ENCODE measurements at places on chromosomes 5 and 9.

GRCh38 chr5:60505373-60506171 is 194.4 kb downstream of the DEPDC1B start:
- DNase-seq = no peak

DNA sequence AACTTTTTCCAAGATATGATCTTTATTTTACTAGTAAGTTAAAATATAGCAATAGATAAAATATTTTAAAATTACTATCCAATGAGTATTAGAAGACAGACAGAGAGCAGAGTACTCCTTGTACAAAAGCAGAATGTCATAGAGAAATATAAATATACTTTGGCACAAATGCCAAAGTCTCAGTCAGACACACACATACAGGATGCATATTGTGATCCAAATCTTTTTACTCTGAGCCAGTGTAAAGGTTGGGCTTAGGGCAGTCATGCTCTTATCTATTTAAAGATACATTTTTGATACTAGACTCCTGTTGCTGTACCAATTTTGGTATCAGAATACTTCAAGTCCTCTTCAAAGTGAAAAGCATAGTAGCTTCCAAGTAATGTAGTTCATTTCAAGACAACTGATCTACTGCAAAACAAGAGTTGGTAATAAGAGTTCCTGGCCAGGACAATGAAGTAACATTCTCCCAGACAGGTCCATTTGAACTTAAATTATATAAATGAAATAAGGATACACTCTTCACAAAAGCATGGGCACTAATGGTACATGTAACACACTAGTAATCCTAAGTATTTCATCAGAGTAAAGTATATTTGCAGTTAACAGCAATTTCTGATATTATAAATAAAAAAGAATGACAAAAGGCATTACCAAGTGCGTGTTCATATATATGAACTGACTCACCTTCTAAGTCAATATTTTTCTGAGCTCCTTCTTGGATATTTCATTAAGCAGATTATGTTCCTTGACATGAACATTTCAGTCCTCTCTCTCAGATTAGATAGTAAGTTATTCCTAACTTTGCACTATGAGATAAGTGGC is 10.5 kb downstream of the PFDN1 start:
- no peak for DNase-seq

DNA sequence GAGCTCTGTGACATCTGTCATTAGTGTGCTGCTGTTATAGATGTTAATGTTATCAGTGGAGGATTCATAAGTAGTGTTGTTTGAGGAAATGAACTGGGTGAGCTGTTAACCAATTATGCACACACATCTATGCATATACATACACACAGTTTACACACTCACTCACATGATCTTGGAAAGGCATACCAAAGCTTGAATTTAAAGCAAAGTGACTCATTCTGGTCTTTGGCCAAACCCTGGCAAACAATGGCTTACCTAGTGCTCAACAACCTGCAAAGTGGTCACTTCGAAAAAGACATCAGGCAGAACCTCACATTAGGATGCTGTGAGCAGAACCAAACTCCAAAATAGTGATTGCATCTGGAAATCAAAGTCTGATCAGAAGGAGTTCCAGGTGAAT is 1037.3 kb upstream of the CDH6 start:
- no peak for DNase-seq

DNA sequence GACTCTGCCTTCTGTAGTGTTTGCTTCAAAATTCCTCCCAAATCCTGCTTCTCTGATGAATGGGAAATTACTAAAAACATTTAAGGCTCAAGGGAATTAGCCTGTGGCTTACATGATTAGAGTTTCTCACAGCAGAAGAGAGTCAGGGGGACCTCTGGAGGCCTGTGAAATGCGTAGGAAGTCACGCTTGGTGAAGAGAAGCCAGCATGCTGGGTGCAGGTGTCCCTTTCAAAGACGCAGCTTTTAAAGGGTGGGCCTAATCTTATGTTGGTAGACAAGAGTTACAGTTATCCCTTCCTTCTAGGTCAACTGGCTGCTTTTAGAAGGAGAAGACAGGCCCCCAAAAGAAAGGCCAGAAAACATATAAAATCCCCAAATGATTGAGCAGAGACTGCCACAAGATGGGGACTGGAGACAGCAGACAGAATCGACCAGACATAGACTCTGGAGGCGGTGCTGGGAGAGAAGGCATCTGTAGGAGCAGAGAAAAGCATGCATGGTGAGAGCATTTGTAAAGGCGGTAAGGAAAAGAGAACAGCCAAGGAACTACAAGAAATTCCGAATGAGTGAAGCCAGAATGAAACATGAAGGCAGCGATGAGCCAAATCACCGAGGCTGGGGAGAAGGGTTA is 42.3 kb downstream of the B4GALT1 start:
- no peak for DNase-seq

DNA sequence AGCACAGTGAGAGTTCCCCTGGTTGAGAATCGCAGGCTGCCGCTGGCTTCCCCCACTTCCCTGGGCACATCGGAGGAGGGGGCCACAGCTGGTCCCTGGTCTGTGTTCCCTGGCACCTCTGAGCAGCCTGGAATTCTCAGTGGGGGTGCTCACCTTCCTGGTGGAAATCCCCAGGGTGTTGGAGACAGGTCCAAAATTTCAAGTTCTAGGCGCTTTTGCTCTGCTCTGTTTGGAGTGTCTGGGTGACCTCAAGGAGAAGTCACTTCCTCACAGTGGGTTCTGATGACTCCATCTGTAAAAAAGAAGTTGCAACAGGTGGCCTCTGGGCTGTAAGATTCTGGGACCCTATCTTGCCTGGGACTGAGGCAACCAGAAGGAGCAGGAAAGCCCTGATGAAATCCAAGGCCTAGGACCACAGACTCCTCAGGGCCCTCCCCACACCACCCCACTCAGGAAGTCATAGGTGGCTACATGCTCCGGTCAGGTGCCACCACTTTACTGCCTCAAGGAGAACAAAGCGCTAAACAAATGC is at the start of gene TRAF1:
Gene TRAF1, minus strand, starts transcription at position 400 of the 532 bp plus-strand sequence. CDS start 721 bp downstream, outside the sequence.
- peak; percentile 52 for DNase-seq

- no peak for DNase-seq
Measured at GRCh38 chr5:50767588-50767987, 101.2 kb downstream of the PARP8 start.

DNA sequence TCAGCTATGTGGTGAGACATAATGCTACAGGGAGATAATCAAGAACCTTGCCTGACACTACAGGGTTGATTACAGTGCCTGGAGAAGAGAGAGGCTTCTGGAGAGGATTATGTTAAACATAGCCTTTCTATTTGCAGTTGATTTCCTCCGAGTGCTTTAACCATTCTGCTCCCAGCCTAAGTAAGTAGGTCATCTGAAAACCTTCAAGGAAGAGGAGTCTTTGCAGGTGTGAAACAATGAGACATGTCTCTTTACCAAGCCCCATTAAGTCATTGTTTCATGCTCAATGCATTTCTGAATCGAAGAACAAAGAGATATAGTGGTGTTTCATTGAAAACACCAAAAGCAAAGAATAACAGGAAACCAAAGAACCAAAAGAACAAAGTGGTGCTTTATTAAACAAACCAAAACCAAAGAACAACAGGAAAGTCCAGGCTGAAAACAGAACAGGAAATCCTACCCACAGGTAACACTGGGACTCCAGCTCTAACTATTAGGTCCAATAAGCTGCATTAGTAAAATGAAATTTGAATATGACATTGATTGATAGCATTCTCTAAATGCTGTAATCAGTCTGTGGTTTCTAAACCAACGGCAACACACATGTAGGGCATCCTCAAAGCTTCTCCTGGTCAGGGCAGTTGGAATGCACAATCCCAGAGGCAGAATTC is 113.3 kb upstream of the SPATA31D4 start:
- DNase-seq = no peak

- no peak for DNase-seq
Measured at GRCh38 chr5:84260140-84260539, 124.5 kb downstream of the EDIL3 start.

GRCh38 chr5:133754575-133755169 is 142.3 kb upstream of the FSTL4 start:
- no peak for DNase-seq

- DNase-seq = no peak
Measured at GRCh38 chr9:21615018-21615417, 132.9 kb upstream of the IFNE start.

DNA sequence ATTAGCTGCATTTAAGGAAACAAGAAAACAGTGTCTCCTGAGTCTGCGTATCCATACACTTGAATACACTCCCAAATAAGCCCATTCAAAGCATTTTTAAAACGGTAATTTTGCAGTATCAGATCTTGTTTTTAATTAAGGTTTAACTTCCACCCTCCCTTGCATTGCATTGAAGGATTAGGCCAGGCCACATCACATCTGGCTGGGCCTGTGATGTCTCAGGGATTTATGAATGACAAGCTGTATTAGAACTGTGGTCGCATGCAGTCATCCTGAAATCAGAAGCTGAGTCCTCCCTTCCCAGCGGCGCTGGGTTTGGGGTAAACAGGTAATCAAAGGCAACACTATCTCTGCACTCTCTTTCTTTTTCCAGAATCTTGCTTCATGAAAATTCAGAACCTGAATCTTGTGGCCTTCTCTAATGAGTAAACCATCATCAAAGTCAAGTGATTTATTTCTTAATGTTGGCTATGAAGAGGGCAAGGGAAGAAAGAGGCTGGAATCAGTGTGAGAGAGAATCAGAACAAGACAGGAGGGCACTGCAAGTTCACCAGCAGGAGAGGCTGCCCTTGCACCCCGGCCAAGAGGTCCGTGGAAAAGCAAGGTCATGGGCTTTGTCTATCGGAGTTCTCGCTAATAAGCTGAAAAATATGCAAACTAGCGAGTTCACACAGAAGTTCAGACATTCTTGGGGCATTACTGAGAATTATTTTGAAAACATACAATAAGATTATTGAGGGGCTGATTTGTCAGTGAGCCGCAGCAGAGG is 80.0 kb upstream of the ZSWIM6 start:
- no peak for DNase-seq

DNA sequence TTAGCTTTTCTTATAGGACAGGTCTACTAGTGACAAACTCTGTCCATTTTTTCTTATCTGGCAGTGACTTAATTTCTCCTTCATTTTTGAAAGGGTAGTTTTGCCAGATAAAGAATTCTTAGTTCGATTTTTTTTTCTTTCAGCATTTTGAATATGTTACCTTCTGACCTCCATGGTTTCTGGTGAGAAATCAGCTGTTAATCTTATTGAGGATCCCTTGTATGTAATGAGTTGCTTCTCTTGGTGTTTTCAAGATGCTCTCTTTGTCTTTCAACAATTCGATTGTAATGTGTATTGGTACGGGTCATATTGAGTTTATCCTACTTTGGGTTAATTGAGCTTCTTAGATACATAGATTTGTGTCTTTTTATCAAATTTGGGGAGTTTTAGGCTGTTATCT is 12.5 kb downstream of the PAIP2 start:
- DNase-seq = no peak

DNA sequence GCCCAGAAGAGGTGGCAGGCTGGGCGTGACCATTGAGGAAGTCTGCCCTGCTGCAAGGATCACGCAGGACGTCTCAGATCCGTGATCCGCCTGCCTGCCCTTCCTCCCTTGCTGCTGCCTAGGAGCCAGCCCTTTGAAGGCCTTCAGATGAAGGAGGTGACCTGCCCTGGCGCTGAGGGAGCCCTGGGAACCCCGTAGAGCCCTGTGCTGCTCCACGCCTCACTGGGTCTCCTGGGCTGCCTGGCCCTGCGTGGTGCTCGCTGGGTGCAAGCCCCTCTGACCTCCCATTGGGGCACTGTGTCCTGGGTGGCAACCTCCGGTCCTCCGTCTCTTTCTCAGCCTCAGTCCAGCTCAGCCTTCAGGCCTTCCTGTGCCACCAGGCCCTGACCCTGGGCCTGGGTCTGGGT is 295.3 kb upstream of the IRX4 start:
- no peak for DNase-seq

DNA sequence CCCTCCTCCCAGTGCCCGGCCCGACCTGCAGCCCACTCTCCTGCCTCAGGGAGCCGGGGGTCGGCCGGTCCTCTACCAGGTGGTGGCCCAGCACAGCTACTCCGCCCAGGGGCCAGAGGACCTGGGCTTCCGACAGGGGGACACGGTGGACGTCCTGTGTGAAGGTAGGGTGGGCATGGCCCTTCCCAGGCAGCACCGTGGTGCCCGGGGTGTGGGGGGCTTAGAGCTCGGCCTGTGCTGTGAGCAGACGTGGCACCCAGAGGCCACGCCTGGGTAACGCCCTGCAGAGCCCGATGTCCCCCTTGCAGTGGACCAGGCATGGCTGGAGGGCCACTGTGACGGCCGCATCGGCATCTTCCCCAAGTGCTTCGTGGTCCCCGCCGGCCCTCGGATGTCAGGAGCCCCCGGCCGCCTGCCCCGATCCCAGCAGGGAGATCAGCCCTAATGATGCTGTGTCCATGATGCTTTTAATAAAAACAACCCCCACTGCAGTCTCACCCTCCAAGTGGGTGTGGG is 7.2 kb downstream of the ENTPD8 start:
- no peak for DNase-seq

DNA sequence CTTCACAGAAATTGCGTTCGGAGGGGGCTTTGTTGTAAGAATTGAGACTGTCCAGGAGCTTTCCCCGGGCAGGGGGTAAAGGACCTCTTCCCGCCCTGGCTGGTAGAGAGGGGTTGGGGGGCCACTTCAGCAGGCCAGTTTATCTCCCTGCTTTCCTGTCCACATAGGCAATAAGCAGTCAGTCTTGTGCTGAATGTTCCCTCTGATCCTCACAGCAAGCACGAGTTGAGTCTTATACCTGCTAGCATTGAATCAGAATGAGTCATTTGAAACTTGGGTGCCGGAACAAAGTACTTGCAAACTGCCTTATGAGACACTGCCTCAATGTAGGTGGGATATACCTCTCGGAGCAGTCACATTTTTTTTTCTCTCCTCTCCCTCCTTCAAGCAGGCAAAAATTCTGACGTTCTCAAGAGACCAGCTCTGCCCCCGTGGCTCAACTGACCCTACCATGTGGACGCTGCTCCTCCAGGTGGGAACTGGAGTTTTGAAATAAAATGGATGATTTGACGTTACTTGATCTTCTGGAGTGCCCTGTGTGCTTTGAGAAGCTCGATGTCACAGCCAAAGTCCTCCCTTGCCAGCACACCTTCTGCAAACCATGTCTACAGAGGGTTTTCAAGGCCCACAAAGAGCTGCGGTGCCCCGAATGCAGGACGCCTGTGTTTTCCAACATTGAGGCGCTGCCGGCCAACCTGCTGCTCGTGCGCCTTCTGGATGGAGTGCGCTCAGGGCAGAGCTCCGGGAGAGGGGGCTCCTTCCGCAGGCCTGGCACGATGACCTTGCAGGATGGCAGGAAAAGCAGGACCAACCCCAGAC is 1.3 kb downstream of the SH3RF2 start:
- no peak for DNase-seq

GRCh38 chr5:153883854-153884611 is 154.7 kb downstream of the FAM114A2 start:
- no peak for DNase-seq
